ENCODE measurements at places on chromosomes 5 and 9.

- no peak for DNase-seq
These were observed 41.0 kb downstream of the TRPM6 start for GRCh38 chr9:74846766-74847165.

DNA sequence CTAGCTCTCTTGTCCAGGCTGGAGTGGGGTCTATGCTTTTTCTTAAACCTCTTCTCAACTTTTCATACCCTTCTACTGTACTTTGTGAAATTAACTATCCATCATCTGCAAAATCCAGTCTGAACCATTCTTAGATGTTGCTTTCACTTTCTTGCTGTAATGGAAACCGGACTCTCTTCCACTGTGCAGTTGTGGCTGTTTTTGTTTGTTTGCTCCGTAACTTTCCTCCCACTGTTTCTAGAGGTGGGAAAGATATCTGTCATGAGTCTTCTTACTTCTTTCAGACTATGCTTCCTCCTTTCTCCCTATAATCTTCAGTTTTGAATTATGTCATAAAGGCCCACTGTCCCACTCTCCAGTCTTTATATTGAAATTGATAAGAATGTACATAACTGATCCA lies 6.5 kb downstream of the TNPO1 start:
- no peak for DNase-seq

DNA sequence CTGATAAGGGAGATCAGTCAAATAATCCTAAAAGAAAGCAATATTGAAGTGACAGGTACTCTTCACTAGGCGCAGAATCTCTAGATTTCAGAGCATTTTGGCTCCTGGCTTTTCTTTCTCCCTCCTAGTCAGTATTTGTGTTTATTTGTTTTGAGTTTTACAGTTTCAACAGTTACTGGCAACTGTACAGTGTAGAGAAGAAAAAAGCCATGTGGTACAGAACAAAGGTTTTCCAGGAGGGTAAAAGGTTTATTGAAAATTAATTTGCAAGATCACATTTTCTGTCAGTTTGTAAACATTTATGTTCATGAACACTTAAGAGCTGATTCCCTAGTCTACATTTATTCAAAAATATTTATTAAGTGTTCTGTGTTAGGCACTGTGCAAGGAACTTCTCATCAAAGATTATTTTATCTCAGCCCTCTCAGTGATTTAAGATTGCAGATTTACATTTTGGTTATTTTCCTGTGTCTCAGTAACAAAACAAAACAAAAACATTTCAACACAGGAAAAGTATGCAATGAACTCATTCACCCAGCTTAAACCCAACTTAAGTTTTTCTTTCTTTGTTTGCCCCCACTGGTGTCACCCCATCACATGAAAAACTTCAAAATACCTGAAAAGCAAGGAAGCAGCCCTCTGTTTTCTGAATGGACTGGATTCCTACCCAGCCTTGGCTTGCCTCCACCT lies 12.9 kb downstream of the MINAR2 start:
- DNase-seq = no peak

GRCh38 chr9:117768750-117769395 lies 64.7 kb downstream of the TLR4 start:
- no peak for DNase-seq

DNA sequence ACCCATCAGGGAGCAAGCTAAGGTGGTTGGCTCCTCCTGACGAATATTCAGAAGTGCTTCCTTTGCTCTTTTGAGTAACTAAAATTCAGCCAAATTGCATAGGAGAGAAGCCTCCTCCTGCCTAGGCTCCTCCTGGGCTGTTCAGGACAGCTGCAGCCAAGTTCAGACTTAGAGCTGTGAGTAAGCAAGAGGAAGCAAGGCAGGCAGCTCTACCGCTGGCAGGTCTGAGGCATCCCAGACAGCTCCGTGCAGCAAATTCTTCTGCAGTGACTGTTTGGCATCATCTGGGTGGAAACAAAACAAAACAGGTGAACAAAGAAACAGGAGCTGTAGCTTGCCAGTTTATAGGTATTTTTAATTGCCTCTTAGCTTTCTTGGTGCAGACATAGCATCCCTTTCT lies 421.0 kb downstream of the GADD45G start:
- no peak for DNase-seq

Data from left hindlimb (tissue), 1 donor.